ENCODE measurements at places on chromosomes 4 and X.
A peak's percentile ranks its signal among the peaks of the same experiment; 100 is the strongest.

DNA sequence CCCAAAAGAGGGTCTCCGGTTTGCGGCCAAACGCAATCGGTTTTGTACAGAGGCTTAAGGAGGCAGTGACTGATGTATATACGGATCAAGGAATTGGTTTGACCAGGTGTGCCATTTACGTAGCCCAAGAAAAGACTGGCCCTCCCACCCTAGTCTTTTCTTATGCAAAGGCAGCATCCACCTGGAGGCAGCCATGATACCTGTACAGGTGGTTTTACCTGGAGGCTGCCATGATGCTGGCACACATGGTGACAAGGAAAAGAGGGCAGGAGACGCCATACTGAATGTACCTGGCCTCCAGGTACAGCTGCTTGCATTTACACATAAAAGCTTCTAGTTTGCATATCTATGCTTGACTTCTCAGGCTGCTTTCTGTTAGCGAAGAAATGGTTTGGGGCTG lies 917.7 kb upstream of the INTU start:
- H3K4me3 ChIP-seq, result no peak overlapping the region
- DNase-seq, result no peak
- H3K27ac ChIP-seq, result no peak overlapping the region
- no peaks in the 10 kb centered on the region for H3K4me1 ChIP-seq

DNA sequence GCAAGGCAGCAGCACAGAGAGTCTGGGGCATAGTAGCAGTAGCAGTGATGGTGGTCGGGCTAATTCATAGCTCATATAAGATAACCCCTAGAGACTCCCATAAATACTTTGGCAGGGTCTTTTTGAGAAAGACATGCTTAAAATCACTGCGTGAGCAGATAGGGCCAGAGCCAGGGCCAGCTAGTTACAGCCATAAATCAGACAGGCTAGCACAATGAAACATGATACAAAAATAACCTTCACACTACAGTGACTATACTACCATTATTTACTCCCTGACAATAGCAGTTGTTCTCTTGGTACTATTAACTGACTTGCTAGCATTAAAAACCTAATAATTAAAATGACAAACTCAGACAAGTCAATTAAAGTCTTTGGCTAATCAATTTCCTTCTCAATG lies 295.9 kb downstream of the SMARCA1 start:
- no peaks in the 10 kb centered on the region for H3K36me3 ChIP-seq
- H3K27ac ChIP-seq, result no peak overlapping the region
- no peaks in the 10 kb centered on the region for H3K4me1 ChIP-seq
- no peak for DNase-seq
- no peak overlapping the region for H3K4me3 ChIP-seq
- H3K27me3 ChIP-seq, result no peaks in the 10 kb centered on the region

DNA sequence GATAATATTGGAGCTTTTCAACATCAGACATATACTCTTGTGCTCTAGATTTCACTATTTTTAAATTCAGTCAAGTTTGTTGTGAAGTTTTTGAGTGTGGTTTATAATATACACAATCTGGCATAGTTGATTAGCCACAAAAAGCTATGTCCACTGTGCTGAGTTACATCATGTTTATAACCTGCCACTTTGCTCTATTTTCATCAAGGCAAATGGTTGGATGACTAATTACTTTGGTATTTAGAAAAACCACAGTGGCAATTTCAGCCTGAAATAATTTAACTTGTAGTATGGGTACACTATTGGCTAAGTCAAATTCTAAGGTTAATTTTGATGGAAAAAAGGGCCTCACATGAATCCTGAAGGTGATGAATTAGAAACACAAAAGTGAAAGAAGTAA lies 262.6 kb downstream of the C4orf33 start:
- no peaks in the 10 kb centered on the region for H3K36me3 ChIP-seq
- H3K4me1 ChIP-seq, result no peaks in the 10 kb centered on the region
- no peak overlapping the region for H3K4me3 ChIP-seq

GRCh38 chrX:104270212-104270611 lies 15.5 kb upstream of the ESX1 start:
- H3K4me3 ChIP-seq, result no peak overlapping the region
- H3K4me1 ChIP-seq, result no peaks in the 10 kb centered on the region
- H3K27me3 ChIP-seq, result no peaks in the 10 kb centered on the region
- H3K27ac ChIP-seq, result no peak overlapping the region

- H3K27ac ChIP-seq, result no peak overlapping the region
- H3K27me3 ChIP-seq, result no peaks in the 10 kb centered on the region
- H3K4me1 ChIP-seq, result no peaks in the 10 kb centered on the region
- H3K36me3 ChIP-seq, result no peaks in the 10 kb centered on the region
- H3K4me3 ChIP-seq, result no peak overlapping the region
These were observed 690.6 kb downstream of the DMD start for GRCh38 chrX:32520789-32521188.

GRCh38 chr4:150325872-150326271 lies 247.6 kb downstream of the DCLK2 start:
- no peak overlapping the region for H3K4me3 ChIP-seq
- no peak overlapping the region for H3K27ac ChIP-seq
- H3K27me3 ChIP-seq, result no peaks in the 10 kb centered on the region
- H3K36me3 ChIP-seq, result peaks cover 14% of the 10 kb centered on the region
- H3K4me1 ChIP-seq, result no peaks in the 10 kb centered on the region

- H3K4me1 ChIP-seq, result peaks cover 15% of the 10 kb centered on the region
- DNase-seq, result peak; percentile 64
- H3K4me3 ChIP-seq, result peak overlapping the region; percentile 45
- no peaks in the 10 kb centered on the region for H3K27me3 ChIP-seq
- H3K36me3 ChIP-seq, result peaks cover 88% of the 10 kb centered on the region
These were observed 44.9 kb downstream of the JADE1 start for GRCh38 chr4:128854433-128854832.

GRCh38 chr4:164718827-164719226 lies 35.1 kb upstream of the SMIM31 start:
- no peak for DNase-seq
- H3K4me3 ChIP-seq, result no peak overlapping the region
- H3K36me3 ChIP-seq, result no peaks in the 10 kb centered on the region
- H3K27ac ChIP-seq, result no peak overlapping the region
- H3K4me1 ChIP-seq, result no peaks in the 10 kb centered on the region
